ENCODE measurements at places on chromosomes 1 and 21. TPM values are rescaled to one million over a fixed set of nuclear protein-coding genes. Genes with fewer than 3 reads are reported as not detected.

DNA sequence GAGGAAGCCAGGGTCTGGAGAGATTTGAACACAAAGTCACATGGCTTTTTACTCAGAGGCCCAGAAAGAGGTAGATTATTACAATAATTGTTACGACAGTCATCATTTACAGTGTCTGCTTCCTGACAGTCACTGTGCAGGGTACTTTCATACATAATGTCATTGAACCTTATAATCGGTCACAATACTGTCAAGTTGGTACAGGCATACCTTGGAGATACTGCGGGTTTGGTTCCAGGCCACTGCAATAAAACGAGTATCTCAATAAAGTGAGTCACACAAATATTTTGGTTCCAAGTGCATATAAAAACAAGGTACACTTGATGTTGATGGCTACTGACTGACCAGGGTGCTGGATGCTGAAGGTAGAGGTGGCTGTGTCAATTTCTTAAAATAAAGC, 112.6 kb downstream of the NOS1AP start:
- no peak overlapping the region for H3K27ac ChIP-seq
- H3K27me3 ChIP-seq = no peaks in the 10 kb centered on the region
- no peaks in the 10 kb centered on the region for H3K4me1 ChIP-seq
- DNase-seq = no peak

GRCh38 chr1:39759436-39759726, 11.8 kb downstream of the OXCT2 start:
- H3K27me3 ChIP-seq = no peaks in the 10 kb centered on the region
- H3K4me1 ChIP-seq = no peaks in the 10 kb centered on the region
- no peak for DNase-seq
- H3K27ac ChIP-seq = no peak overlapping the region
- no peak overlapping the region for H3K4me3 ChIP-seq

- no peak overlapping the region for H3K27ac ChIP-seq
- no peaks in the 10 kb centered on the region for H3K27me3 ChIP-seq
- H3K4me1 ChIP-seq = no peaks in the 10 kb centered on the region
- DNase-seq = no peak
These were observed 373.8 kb downstream of the LMO4 start for GRCh38 chr1:87702455-87702854.

DNA sequence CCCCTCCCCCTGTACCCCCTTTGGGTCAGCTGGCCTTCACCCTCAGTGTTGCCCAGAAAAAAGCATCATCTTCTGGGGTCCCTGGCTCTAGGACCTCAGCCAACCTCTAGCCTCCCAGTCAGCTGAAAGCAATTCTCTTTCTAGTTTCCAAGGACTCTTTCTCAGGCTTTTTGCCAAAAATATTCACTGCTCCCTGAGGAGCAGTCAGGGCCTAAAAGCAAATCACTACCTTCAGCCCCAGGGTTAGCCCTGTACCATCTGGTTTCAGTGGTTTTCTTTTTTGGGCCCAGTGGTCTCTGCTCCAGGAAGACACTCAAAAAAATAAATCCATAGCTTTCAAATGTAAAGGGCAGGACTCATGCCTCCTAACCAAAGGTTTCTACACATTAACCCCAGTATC, 3.1 kb upstream of the LMOD1 start:
- peak overlapping the region; percentile 1 for H3K27ac ChIP-seq
- DNase-seq = no peak
- H3K27me3 ChIP-seq = peaks cover 20% of the 10 kb centered on the region
- no peaks in the 10 kb centered on the region for H3K36me3 ChIP-seq
- no peak overlapping the region for H3K4me3 ChIP-seq
- H3K4me1 ChIP-seq = peaks cover 17% of the 10 kb centered on the region

GRCh38 chr21:30306884-30307283, 13.2 kb downstream of the KRTAP26-1 start:
- no peaks in the 10 kb centered on the region for H3K36me3 ChIP-seq
- H3K4me1 ChIP-seq = no peaks in the 10 kb centered on the region
- no peaks in the 10 kb centered on the region for H3K27me3 ChIP-seq
- H3K4me3 ChIP-seq = no peak overlapping the region
- H3K27ac ChIP-seq = no peak overlapping the region

GRCh38 chr1:52436817-52437216, 32.4 kb downstream of the PRPF38A start:
- DNase-seq = no peak
- peaks cover 27% of the 10 kb centered on the region for H3K36me3 ChIP-seq
- H3K4me1 ChIP-seq = no peaks in the 10 kb centered on the region
- no peak overlapping the region for H3K4me3 ChIP-seq
- no peaks in the 10 kb centered on the region for H3K27me3 ChIP-seq
- no peak overlapping the region for H3K27ac ChIP-seq

GRCh38 chr1:44237721-44238457, 24.6 kb downstream of the DMAP1 start:
- H3K27ac ChIP-seq = peak overlapping the region; percentile 70
- H3K36me3 ChIP-seq = peaks cover 31% of the 10 kb centered on the region
- DNase-seq = no peak
- H3K27me3 ChIP-seq = no peaks in the 10 kb centered on the region
- H3K4me3 ChIP-seq = no peak overlapping the region
- peaks cover 46% of the 10 kb centered on the region for H3K4me1 ChIP-seq

- no peak overlapping the region for H3K4me3 ChIP-seq
- no peaks in the 10 kb centered on the region for H3K27me3 ChIP-seq
- H3K4me1 ChIP-seq = peaks cover 4% of the 10 kb centered on the region
- DNase-seq = no peak
- H3K36me3 ChIP-seq = no peaks in the 10 kb centered on the region
- H3K27ac ChIP-seq = no peak overlapping the region
These were observed 25.9 kb upstream of the ATP1A1 start for GRCh38 chr1:116346943-116347673.

GRCh38 chr1:151774256-151774922, 11.1 kb upstream of the MRPL9 start:
- H3K27ac ChIP-seq = no peak overlapping the region
- no peak for DNase-seq
- H3K4me1 ChIP-seq = no peaks in the 10 kb centered on the region

DNA sequence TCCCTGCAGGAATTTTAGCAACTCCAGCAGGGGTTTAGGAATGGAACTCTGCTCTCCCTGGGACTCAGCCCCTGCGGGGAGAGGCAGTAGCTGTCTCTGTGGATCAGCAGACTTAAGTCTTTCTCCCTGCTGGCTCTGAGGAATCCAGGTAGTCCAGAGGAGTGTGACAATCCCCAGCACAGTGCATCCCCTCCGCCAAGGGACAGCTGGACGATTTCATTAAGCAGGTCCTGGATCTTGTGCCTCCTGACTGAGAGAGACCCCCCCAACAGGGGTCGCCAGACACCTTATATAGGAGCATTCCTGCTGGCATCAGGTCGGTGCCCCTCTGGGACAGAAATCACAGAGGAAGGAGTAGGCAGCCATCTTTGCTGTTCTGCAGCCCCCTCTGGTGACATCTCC, 30.6 kb downstream of the AKT3 start:
- no peak overlapping the region for H3K4me3 ChIP-seq
- DNase-seq = no peak
- no peaks in the 10 kb centered on the region for H3K4me1 ChIP-seq
- peaks cover 8% of the 10 kb centered on the region for H3K36me3 ChIP-seq
- H3K27me3 ChIP-seq = no peaks in the 10 kb centered on the region
- no peak overlapping the region for H3K27ac ChIP-seq

DNA sequence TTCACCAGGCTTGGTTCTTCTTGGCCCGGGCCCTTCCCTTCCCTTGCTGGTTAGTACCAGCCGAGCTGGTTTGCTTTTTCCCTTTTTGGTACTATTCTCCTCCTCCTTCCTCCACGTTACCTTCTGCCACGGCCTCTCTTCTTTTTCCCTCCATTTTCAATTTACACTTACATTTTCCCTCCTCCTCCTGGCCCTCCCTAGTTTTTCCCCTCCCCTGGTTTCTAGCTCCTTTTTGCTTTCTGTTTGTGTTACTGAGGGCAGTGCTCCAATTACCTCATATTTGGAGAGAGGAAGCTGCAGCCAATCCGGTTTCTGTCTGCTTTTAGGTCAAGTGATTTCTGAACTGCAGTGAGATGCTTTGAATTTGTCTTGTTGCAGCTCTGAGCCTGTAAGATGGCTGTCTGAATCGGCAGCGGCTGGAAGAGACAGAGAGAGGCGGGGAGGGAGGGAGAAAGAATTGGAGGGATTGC, 63.7 kb downstream of the MACF1 start:
- DNase-seq = peak; percentile 78
- no peaks in the 10 kb centered on the region for H3K36me3 ChIP-seq
- peak overlapping the region; percentile 32 for H3K4me3 ChIP-seq
- H3K27me3 ChIP-seq = no peaks in the 10 kb centered on the region

DNA sequence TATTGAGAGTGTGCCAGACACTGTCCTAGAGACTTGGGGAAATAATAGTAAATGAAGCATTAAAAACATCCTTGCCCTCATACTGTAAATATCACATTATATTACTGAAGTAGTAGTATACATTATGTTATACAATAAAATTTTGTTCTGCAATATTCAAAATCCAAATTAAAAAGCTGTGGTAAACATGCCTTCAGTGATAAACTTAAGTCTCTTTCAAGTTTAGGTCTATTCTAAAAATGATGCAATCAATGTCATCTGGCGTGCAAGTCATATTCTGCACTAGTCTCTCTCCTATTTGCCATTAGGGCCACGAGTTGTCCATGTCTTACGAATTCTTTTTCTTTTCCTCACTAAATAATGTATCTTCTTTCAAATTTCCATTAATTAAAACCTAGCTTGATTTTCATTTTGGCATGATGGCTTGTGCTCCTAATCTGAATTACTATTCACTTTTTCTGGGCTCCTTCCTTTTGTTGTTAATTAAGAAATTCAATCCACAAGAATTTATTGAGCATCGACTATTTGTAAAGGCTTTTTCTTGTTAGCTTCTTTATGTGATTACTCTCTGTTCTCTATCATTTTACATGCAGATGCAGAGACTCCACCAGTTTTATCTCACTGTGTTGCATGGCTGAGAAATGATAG, 130.7 kb downstream of the COQ8A start:
- no peaks in the 10 kb centered on the region for H3K4me1 ChIP-seq
- no peak overlapping the region for H3K4me3 ChIP-seq
- H3K27me3 ChIP-seq = no peaks in the 10 kb centered on the region
- H3K27ac ChIP-seq = no peak overlapping the region

DNA sequence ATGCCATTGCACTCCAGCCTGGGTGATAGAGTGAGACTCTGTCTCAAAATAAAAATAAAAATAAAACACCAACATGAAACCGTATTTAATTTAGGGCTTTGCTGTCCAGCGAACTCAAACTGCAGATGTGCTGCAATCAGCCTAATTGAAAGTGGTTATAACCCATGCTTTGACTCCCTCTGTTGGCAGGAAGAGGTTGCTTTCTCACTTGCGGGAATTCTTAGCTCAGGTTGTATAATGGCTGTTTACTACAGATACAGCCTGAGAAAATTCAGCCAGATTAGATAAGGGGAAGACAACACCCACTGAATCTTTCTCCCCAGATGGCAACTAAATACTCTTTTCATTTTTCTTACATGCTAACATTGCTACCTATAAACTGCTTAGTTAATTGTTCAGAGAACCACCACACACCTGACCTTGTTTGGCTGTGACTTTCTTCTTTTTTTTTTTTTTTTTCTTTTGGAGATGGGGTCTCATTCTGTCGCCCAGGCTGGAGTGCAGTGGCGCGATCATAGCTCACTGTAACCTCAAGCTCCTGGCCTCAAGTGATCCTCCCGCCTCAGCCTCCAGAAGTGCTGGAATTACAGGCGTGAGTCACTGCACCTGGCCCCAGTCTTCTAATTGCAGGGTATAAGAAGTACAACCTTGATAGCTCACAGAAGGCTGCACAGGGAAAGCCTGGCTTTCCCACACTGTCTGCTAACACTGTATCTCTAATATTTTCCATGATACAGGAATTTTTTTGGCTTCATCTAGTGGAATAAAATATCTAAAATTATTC, 34.6 kb downstream of the DNTTIP2 start:
- H3K4me3 ChIP-seq = no peak overlapping the region
- no peaks in the 10 kb centered on the region for H3K36me3 ChIP-seq
- DNase-seq = peak; percentile 86
- H3K27ac ChIP-seq = peak overlapping the region; percentile 27

DNA sequence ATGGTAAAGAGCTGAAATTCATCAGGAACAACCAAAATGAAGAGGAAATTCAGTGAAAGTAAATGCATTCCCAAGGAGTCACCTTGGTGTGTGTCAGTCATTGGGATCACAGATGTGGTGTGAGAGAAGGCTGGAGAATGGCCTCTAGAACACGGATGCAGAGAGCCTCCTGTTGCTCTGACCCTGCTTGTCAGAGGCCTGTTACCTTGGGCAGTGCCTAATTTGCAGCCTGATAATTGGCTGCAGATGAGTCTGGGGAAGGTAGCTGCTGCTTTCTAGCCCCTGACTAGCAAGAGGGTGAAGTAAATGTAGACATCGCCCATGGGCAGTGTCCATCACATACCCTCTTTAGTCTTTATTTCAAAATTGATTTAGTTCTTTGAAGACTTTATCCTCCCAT, 3.3 kb downstream of the GCSAML start:
- H3K36me3 ChIP-seq = no peaks in the 10 kb centered on the region
- DNase-seq = no peak
- H3K4me3 ChIP-seq = no peak overlapping the region
- no peaks in the 10 kb centered on the region for H3K27me3 ChIP-seq
- H3K4me1 ChIP-seq = no peaks in the 10 kb centered on the region

GRCh38 chr21:41926117-41926806, 27.6 kb downstream of the C2CD2 start:
- DNase-seq = peak; percentile 54
- peaks cover 5% of the 10 kb centered on the region for H3K36me3 ChIP-seq
- H3K27me3 ChIP-seq = no peaks in the 10 kb centered on the region
- H3K4me1 ChIP-seq = peaks cover 42% of the 10 kb centered on the region
- peak overlapping the region; percentile 72 for H3K27ac ChIP-seq
- peak overlapping the region; percentile 16 for H3K4me3 ChIP-seq

GRCh38 chr1:28235755-28236655, at the start of gene ATP5IF1:
Gene ATP5IF1 (plus strand): TSS chr1:28236124. CDS start chr1:28236184, 60 bp downstream.
- H3K4me1 ChIP-seq = peaks cover 30% of the 10 kb centered on the region
- peak; percentile 100 for DNase-seq
- H3K4me3 ChIP-seq = peak within 1 kb of the TSS; percentile 100
- H3K36me3 ChIP-seq = no peaks in the 10 kb centered on the region
- H3K27me3 ChIP-seq = no peaks in the 10 kb centered on the region

GRCh38 chr1:107135463-107135862, 5.4 kb upstream of the NTNG1 start:
- H3K36me3 ChIP-seq = no peaks in the 10 kb centered on the region
- no peak overlapping the region for H3K4me3 ChIP-seq
- no peaks in the 10 kb centered on the region for H3K27me3 ChIP-seq
- H3K27ac ChIP-seq = no peak overlapping the region
- peaks cover 5% of the 10 kb centered on the region for H3K4me1 ChIP-seq

Gene TEX38
- not detected for total RNA-seq

Gene ZBTB17
- total RNA-seq = 16.7 TPM

Gene DMBX1
- total RNA-seq = 0.10 TPM

Gene CACNA1E
- total RNA-seq = 53.7 TPM

Gene SLC1A7
- not detected for total RNA-seq

Gene CD247
- total RNA-seq = 1.3 TPM

Gene XKR8
- total RNA-seq = 3.2 TPM

Gene GPR157
- 2.4 TPM for total RNA-seq

Gene AVPR1B
- total RNA-seq = 0.17 TPM

Gene TCHH
- 0.06 TPM for total RNA-seq

Gene CMPK1
- total RNA-seq = 96.2 TPM

Gene PCP4L1
- 81.2 TPM for total RNA-seq

Gene CD48
- total RNA-seq = 9.4 TPM

Data from spinal cord (tissue), 10 donors.